ENCODE measurements at places on chromosomes 2 and 18.

- DNase-seq, result no peak
Observed at GRCh38 chr2:32168513-32168912, 2.8 kb downstream of the SLC30A6 start.

DNA sequence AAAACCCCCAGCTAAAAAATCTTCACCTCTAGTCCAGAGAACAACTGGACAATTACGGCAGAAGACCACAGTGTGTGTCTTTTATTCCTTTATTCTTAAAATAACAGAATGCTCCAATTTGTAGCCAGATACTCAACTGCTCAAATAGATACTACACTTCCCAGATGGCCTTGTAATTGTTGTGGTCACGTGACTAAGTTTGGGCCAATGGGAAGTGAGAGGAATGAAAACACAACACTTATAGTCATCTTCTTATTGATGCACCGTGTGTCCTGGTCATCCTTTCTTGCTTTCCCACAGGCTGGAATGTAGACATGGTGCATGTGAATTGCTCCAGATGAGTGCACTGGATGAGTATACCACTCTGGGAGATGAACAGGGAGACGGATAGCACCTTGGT, 145.1 kb downstream of the CDC42EP3 start:
- no peak for DNase-seq

DNA sequence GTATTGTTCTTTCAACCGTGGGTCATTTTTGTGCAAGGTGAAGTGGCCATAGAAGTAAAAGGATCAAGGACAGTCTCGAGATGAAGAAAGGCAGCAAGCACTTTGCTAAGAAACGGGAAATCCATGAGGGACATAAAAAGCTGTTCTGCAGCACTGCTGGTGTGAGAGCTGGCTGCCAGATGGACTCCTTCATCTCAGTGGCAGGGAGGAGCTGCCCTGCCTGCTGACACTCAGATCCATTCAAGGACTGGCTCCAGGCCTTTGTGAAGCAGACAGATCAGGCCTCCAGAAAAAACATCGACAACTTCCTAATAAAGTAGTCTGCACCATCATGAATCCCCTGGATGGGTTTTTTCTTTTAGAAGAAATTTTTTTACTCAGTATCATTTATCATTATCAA, 29.5 kb downstream of the RMC1 start:
- DNase-seq, result no peak

GRCh38 chr2:11708106-11708505, 38.1 kb upstream of the NTSR2 start:
- no peak for DNase-seq

- DNase-seq, result no peak
Observed at GRCh38 chr18:46452820-46453219, 204.2 kb downstream of the LOXHD1 start.

DNA sequence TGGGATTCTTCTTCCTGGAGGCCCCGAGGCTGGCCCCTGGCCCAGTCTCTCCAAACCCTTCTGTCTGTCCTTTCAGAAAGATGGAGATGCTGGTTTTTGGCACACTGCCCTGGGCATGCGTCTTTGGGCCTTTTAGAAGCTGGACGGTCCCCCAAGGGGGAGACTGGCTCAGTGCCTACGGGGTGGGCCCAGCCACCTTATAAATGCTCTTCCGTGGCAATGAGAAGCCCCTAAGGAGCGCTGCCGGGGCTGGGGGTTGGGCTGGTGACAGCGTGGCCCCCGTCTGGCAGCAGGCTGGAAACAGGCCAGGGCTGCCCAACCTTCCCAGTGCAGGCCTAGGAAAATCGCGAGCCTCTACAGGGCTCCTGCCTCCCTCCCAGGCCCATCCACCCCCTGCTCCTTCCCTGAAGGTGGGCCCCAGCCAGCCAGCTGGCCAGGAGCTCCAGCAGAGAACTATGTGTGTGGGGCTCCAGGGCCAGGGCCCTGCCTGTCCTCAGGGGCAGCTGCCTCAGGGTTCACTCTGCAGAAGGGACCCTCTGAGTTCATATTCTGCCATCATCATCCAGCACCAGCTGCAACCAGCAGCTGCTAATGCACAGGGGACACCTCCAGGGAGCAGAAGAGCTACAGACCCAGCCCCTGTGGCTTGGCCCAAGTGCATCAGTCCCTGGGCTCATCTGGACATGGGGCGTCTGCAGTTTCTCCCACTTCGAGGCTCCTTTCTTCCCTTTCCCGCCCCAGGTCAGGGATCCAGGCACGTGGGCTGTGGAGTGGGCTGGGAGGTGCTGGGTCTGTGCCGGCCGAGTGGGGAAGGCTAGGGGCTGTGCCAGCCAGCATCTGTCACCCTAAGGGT, 107.6 kb upstream of the OTOS start:
- DNase-seq, result no peak

GRCh38 chr2:128746356-128746755, 427.7 kb upstream of the HS6ST1 start:
- DNase-seq, result no peak

- no peak for DNase-seq
Observed at GRCh38 chr2:112137516-112138158, 548 bp upstream of the FBLN7 start.

- DNase-seq, result no peak
Observed at GRCh38 chr2:172710584-172711047, 25.0 kb upstream of the RAPGEF4 start.

DNA sequence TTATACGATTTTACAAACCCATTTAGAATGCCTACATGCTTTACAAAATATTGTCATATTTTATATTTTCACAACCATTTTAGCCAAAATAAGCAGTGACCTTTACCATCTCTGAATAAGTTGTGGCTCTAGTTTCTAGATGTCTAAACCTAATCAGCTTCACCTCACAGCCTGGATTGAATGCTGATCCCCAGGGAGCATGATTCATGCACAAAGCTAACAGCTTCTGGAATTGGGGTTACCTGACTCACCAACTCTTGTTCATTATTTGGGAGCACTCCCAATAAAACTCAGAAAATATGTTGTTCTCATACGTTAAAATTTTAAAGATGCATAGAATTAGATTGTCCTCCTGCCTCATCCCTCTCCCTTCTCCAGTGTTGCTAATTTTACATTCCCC, 611.7 kb upstream of the NETO1 start:
- DNase-seq, result no peak
